ENCODE measurements at places on chromosomes 6 and 20.

- no peak for DNase-seq
Measured at GRCh38 chr6:138586638-138587037, 87.3 kb upstream of the NHSL1 start.

- DNase-seq = no peak
Measured at GRCh38 chr6:149062653-149063348, 254.7 kb upstream of the TAB2 start.

- no peak for DNase-seq
Measured at GRCh38 chr6:83467620-83468036, 36.8 kb upstream of the ME1 start.

- DNase-seq = no peak
Measured at GRCh38 chr6:1066449-1067090, 245.3 kb upstream of the FOXQ1 start.

DNA sequence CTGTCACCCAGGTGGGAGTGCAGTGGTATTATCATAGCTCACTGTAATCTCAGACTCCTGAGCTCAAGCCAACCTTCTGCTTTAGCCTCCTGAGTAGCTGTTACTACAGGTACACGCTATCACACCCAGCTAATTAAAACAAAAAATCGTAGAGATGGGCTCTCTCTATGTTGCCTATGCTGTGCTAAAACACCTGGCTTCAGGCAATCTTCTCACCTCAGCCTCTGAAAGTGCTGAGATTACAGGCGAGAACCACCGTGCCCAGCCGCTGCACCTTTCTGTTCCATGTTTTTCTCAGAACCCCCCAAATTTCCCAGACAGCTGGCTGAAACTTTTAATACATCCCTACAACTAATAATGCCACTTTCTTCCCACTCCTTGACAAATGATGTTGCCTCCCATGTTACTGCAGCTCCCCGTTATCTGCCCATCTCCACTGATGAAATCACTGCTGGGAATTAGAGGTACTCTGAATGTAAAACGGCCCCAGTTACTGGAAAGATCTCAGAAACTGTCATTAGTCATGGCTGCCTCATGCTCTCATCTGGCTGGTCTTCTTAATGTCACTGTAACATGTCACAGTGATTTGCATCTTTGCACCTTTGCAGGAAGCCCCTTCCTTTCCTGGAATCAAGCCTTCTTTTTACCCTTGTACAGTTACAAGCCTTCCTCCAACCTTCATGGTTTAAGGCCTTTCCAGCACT, 697.5 kb downstream of the PRKN start:
- DNase-seq = no peak

- no peak for DNase-seq
Measured at GRCh38 chr6:75414445-75415021, 79.1 kb downstream of the FILIP1 start.

DNA sequence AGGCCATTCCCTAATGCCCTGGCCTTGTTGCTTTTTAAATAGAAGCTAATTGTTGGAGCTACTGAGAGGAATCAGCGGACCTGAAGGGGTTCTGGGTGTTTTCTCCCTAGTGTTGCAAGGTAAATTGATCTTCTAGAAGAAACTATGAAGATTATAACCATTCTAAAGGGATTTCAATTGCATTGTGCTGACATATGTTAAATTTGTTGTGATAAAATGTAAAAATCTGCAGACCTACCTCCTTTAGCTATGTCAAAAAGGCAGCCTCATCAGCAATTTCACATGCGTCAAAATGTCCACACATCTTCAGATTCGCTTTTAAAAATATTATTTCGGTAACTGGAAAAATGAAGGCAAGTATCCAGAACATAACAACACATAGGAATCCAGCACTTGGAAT, 44.4 kb downstream of the IYD start:
- DNase-seq = no peak

Data from NCI-H1436 treated with DMSO at 0.1 percent for 48 hours (cell line).